ENCODE measurements at places on chromosomes 6 and 20. TPM values are rescaled to one million over a fixed set of nuclear protein-coding genes. Genes with fewer than 3 reads are reported as not detected.

MMP24 gene
- not detected for total RNA-seq

TMEM181 gene
- 14.0 TPM for total RNA-seq

ATP6V1G2 gene
- 3.8 TPM for total RNA-seq

KCNK5 gene
- total RNA-seq, result 19.1 TPM

HTR1E gene
- not detected for total RNA-seq

RFX6 gene
- total RNA-seq, result not detected

TRIM15 gene
- total RNA-seq, result not detected

PNLDC1 gene
- 0.75 TPM for total RNA-seq

ADGRB3 gene
- not detected for total RNA-seq

GRCh38 chr20:12243327-12243726, 325.6 kb downstream of the BTBD3 start:
- no peak for DNase-seq

DNA sequence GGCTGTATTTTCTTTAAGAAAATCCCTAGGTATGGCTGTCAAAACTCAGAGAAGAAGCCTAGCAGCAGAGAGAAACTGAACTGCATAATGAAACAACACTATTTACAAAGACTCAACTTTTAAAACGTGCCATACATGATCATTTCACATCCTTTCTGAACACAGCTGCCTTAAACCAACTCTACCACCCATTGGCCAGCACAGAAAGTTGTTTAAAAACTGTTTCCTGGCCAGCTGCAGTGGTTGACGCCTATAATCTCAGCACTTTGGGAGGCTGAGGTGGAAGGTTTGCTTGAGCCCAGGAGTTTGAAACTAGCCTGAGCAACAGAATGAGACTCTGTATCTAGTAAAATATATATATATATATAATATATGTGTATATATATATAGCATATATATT, 336.4 kb upstream of the SOX4 start:
- no peak for DNase-seq

GRCh38 chr6:34028691-34029360, 117.1 kb downstream of the GRM4 start:
- no peak for DNase-seq

DNA sequence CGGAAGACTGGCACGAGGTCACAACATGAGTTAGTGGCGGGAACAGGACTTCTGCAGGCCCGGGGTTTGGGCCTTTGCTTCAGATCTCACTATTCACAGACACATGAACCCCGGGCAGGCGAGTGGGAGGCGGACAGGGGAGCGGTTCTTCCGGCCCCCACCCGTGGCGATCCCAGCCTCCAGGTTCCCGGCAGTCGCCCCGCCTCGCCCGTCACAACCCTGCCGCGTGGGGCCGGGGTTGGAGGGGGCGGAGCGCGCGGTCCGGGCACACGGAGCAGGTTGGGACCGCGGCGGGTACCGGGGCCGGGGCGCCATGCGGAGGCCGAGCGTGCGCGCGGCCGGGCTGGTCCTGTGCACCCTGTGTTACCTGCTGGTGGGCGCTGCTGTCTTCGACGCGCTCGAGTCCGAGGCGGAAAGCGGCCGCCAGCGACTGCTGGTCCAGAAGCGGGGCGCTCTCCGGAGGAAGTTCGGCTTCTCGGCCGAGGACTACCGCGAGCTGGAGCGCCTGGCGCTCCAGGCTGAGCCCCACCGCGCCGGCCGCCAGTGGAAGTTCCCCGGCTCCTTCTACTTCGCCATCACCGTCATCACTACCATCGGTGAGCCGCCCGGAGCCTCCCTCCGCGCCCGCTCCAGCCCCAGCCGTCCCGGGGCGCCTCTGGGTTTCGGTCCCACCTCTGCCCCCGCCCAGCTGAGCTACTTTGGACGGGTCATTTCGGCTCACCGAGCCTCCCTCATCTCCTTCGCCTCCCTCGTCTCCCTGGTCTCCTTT, at the start of gene KCNK15:
KCNK15 (plus strand) TSS at position 268 of the 769 bp plus-strand sequence; CDS start at position 314, 46 bp downstream.
- DNase-seq, result no peak

- peak; percentile 38 for DNase-seq
These were observed 120.4 kb downstream of the TOX2 start for GRCh38 chr20:44034965-44035635.

DNA sequence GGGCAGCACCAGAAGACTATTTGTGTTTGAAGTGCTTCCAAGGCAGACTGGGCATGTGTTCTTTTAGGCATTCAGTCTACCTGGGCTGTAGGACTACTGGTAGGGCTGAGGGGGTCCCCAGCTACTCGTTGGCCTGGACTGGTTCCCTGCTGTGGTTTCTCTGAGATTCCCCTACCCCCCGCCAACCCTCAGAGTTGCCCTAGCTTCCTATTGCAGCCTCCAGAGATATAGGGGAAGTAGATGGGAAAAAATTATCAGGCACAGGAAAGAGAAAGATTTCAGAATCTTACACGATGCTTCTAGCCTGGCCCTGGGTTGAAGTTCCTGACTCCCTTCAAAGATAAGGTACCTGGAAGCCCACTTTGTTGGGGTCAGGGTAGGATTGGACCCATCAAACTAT, 22.5 kb downstream of the BRPF3 start:
- DNase-seq, result no peak

DNA sequence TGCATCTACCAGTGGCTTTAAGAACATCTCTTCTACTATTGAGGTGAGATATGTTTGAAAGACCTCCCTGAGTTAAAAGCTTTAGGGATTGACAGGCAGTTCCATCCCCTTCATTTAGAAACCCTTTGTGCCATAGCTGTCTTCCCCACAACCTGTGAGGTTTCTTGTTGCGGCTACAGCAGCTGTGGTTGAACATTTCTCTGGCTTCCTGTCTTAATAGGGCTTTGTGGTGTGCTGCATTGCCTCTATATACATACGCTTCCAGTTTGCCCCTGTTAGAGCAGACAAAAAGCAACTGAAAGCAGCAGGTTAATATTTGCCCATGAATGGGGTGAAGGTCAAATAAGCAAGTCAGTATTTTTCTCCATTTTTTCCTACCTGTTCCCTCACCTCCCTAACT, 210.2 kb downstream of the TMEM200A start:
- peak; percentile 93 for DNase-seq

- DNase-seq, result no peak
These were observed 18.7 kb downstream of the BTN3A1 start for GRCh38 chr6:26420688-26421171.

DNA sequence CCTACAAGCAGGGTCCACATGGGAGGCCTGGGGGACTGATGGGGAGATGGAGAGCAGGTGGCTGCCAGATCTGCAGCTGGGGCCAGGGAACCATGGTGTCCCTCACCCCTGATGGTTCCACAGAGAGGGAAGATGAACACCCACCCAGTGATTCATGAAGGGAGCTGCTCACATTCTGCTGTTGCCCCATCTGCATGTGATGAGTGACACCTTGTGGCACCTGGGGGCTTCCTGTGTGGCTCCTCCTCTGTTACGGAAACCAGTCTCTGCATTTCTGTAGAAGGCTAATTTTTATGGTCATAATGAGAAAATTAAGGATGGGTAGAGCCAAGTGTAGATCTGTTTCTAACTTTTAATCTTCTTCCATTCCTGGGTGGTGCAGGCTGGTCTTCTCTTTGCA, 217.1 kb downstream of the SMOC2 start:
- DNase-seq, result no peak

DNA sequence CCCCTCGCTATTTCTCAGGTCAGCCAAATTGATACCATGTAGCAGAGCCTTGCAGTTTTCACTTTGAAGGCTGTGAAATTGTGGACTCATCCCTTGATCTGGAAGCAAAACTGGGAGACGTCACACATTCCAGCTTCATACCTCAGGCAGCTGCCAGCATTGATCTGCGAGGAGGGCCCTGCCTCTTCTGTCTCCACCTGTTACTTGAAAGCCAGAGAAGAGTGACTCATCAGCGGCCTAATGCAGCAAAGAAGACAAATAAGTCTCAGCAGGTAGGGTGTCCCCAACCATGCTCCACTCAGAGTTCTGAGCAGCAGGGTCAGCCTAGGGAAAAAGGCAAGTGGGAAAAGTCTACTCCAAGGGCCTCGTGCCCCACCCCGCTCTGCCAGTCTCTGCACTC, 69.4 kb upstream of the BMP2 start:
- no peak for DNase-seq

GRCh38 chr20:8527998-8528723, 396.1 kb downstream of the PLCB1 start:
- no peak for DNase-seq

DNA sequence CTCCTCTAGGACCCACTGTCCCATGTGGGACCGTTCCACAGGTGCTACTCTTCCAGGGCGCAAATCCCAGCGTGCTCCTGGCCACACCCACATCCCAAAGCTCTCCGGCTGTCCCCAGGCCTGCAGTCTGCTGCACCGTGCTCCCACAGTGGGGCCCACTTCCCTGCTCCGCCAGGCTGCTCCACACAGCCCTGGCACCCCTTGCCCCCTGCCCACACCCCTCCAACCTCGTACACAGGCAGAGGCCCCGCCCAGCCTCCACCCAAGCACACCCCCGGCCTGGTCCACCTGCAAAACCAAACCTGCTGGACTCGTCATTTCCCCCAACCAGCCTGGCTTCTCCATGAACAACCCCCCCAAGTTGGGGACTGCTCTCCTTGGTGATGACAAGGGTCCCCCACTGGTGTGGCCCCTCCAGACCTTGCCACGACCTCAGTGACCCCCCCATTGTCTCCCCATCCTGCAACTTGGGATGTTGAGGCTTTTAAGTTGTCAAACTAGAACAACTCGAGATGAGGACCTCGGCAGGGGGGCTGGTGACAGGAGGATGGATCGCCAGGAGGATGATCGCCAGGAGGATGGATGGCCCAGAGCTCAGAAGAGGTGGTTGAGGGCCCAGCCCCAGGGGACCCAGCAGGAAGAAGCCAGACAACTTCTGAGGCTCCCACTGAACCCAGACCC, 27.1 kb downstream of the YTHDF1 start:
- no peak for DNase-seq

GRCh38 chr20:20181322-20181721, 129.0 kb downstream of the CFAP61 start:
- no peak for DNase-seq

DNA sequence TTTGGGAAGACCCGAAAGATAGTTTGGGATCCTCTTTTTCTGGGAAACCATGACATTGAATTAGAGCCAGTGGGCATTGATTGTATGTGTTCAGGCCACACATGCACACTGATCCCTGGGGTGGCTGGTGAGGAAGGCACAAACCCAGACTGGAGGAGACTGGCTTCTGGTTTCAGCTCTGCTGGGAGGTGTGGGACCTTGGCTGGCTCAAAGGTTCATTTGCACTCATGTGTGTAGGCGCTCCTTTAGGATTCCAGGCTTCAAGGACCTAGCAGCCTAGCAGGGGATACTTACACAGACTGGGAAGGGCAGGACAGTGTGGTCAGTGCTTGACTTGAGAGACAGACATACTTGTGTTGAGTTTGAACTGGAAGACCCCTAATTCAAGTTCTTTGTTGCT, 7.2 kb downstream of the RIN2 start:
- DNase-seq, result no peak

DNA sequence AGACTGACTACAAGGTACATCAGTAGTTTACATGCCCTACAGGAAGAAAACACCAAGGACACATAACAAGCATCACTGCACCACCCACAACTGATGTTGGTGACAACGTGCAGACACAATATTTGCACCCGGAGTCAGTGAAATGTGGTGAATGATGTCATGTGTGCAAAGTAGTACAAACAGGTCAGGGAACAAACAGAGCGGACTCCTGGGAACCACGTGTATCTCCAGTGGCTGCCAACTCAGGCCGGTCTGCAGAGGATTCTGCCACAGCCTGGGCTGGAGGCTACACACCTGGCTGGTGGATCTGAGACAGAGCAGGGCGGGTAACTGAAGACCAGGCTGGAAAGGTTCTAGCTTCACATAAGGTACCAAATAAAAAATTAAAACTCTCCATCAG, 28.2 kb upstream of the RPS6KA2 start:
- DNase-seq, result no peak

- DNase-seq, result no peak
These were observed 55.7 kb downstream of the KHDC1L start for GRCh38 chr6:73169633-73170032.

DNA sequence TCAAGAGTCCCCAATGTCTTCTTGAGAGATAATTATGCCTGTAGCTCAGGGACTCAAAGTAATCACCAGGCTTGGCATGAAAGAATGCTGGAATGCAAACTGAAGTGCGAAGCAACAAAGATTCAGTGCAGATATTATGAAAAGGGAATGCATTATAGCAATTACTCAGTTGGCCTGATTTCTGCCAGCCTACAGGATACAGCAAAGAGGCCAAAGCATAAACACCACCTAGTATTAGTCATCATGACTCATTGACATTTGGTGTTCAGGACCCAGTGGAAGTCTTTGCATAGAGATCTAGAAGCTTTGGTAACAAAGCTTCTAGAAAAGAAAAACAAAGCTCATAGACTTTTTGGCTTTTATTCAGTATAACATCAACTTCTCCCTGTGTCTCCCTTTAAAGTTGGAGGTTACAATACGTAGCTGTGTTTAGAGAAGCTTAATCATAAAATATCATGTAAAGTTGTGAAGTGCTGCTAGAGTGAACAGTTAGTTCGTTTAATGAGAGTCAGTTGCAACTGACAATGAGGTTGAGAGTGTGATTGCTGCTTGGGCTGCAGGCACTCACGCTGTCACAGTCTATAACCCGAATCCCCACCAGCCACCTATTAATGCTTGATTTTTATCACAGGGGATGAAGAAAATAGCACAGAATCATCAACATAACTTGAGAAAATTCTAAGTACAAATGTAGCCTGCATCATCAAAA, 932.7 kb downstream of the TFAP2A start:
- no peak for DNase-seq

DNA sequence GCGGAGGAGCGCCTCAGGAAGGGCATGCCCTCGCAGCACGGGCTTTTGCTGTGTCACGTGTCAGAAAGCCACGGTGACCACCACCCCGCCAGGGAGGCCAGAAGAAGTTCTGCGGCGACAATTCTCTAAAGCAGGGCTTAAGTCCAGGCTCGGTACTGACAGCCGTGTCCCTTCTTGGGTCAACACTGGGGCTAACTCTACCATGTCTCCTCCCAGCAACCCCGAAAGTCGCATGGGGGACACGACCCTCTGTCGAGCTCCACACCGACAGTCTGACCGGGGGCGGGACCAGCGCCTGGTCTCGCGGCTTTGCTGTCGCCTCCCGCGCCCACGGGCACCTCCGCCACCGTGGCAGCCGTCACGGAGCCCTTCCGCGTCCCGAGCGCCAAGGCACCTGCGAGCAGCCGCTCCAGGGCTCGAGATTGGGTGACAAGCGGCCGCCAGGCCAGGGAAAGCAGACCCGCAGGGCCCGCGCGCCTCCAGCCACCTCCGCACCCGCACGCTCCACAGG, 534 bp downstream of the NANP start:
- DNase-seq, result peak; percentile 62

DNA sequence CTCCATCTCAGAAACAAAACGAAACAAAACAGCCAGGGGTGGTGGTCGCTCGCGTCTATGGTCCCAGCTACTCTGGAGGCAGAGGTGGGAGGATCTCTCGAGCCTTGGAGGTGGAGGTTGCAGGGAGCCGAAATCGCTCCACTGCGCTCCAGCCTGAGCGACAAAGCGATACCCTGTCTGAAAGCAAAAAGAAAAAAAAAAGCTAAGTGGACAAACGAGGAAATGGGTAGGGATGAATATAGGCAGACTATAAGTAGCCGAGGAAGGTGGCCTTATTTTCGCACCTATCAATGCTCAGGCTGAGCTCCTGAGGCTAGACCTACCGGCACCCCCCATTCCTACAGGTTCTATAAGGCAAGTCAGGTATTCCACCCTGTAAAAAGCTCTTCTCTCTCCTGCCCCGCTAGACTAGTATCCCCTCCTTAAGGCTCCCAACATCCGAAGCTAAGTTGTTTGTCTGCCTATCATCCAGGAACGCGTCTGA, 650 bp upstream of the CASP8AP2 start:
- peak; percentile 57 for DNase-seq
